ENCODE measurements at places on chromosomes 5 and 9.
A peak's percentile ranks its signal among the peaks of the same experiment; 100 is the strongest.

DNA sequence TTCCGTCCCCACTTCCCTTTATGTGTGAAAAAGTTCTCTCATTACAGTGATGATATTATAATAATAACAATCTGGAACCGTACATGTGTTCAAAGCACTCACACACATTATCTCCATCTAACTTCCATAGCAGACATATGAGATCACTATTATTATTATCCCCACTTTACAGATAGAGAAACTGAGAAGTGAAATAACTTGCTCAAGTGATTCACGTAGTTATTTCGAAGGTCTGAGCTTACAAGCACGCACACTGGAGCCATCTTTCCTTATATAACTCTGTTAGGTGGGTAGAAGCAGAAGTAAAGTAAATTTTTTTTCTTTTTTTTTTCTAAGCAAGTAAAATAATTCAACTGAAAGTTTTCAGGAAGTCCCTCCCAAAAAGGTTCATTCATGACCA is 62.9 kb upstream of the PTGER4 start:
- no peak for DNase-seq

GRCh38 chr5:55347786-55348185 is 40.0 kb downstream of the MTREX start:
- DNase-seq = no peak

GRCh38 chr5:84113246-84114105 is 271.2 kb downstream of the EDIL3 start:
- DNase-seq = no peak

- no peak for DNase-seq
Observed at GRCh38 chr5:133664422-133664821, 52.1 kb upstream of the FSTL4 start.

DNA sequence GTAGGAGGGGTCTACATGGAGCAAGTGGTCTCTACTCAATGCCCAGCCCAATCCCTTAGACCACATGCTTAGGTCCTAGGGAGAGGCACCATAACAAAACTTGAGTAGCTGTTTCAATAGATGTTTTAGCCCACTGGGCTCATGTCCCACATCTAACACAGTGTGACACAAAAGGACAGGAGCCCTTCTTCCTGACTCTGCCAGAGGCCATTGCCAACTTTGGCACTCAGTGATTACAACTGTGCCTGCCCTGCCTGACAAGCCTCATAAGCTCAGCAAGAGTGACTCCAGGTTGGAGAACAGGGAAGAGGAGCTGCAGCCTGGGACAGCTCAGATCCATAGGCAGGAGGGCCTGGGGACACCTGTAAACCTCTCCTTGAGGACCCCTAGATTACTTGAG is 230.8 kb downstream of the ENC1 start:
- DNase-seq = no peak

DNA sequence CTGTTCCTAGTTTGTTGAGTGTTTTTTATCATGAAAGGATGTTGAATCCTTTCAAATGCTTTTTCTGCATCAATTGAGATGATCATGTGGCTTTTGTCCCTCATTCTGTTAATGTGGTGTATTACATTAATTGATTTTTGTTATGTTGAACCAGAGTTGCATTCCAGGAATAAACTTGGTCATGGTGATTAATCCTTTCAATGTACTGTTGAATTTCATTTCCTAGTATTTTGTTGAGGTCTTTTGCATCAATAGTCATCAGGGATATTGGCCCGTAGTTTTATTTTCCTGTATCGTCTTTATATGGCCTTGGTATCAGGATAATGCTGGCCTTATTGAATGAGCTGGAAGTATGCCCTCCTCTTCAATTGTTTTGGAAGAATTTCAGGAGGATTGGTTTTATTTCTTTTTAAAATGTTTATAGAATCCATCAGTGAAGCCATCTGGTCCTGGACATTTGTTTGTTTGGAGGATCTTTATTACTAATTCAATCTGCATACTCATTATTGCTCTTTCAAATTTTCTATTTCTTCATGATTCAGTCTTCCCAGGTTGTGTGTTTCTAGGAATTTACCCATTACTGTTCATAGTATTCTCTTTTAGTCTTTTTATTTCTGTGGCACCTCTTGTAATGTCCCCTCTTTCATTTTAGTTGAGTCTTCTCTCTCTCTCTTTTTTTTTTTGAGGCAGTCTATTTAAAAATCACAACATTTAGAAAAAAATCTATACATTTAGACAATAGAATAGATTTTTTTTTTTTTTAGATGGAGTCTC is 32.1 kb downstream of the FGD3 start:
- DNase-seq = no peak

- DNase-seq = no peak
Observed at GRCh38 chr5:18141222-18141621, 507.0 kb downstream of the TAF11L14 start.

DNA sequence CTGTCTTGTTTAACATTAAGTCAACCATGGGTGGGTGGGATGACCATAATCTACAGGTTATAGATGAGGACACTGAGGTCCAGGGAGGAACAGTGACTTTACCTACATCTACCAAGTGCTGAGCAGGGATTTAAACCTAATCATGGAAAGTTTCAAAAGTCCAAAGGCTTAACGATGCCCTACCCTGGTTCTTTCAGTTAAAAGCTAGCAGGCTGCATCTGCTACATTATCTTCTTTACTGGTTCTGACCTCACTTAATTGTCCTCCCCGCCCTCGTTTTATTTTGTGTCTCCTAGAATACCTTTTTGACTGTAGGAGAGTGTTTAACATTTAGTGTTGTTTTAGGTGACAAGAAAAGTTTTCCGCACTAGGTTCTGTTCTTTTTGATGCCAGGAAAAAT is 735.2 kb downstream of the TLR4 start:
- DNase-seq = no peak

DNA sequence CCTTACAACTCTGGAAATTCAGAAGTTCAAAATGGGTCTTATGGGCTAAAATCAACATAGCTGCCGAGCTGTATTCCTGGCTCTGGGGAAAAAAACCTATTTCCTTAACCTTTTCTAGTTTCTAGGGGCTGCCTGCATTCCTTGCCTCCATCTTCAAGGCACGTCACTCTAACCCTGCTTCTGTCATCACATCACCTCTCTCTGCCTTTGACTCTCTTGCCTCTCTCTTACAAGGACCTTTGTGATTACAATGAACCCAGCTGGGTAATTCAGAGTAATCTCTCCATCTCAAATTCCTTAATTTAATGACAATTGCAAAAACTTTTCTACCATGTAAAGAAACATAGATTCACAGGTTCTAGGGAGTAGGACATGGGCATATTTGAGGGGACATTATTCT is 103.1 kb upstream of the SMC2 start:
- DNase-seq = no peak

DNA sequence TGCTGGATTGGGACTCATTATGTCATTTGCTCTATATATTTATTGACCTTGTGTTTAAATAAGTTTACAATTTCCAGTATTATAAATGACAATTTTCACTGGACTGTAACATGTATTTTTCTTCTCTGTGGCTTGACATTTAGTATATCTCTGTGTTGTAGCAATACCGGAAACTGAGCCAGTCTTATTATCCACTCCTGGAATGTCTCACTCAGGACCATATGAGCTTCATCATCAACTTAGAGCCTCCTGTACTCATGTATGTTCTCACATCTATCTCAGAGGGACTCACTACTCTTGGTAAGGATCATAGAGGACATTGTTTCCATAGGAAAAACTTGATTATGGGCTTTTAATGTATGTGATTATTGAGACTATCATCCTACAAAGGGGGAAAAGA is 66.5 kb upstream of the TLX3 start:
- no peak for DNase-seq

- no peak for DNase-seq
Observed at GRCh38 chr5:35876454-35876853, 19.8 kb downstream of the IL7R start.

GRCh38 chr5:172706796-172707195 is 64.2 kb downstream of the DUSP1 start:
- DNase-seq = no peak

- no peak for DNase-seq
Observed at GRCh38 chr9:32701321-32702022, 66.0 kb upstream of the TAF1L start.

- no peak for DNase-seq
Observed at GRCh38 chr9:4796988-4797853, 4.5 kb downstream of the RCL1 start.

DNA sequence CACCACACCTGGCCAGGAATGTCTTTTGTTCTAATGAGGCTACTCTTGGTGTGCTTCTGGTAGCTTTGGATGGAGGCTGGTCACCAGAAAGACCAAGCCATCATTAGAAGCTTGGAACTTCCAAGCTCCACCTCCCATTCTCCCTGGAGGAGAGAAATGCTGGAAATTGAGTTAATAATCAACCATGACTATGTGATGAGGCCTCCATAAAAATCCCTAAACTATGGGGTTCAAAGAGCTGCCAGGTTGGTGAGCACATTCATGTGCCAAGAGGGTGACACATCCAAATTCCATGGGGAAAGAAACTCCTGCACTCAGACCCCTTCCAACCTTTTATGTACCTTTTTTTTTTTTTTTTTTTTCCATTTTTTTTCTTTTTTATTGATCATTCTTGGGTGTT is 105.5 kb upstream of the SPATA31C2 start:
- no peak for DNase-seq

- no peak for DNase-seq
Observed at GRCh38 chr9:79694676-79695400, 123.1 kb downstream of the TLE4 start.

DNA sequence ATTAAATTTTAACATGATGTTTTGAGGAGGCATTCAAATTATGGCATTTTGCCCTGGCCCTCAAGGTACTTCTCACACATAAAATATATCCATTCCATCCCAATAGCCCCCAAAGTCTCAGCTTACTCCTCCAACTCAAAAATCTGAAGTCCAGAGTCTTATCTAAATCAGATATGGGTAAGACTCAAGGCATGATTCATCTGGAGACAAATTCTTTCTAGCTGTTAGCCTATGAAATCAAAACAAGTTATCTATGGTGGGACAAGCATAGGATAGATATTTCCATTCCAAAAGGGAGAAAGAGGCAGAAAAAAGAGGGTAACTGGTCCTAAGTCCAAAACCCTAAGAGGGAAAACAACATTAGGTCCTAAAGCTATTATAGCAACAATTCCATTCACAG is 408.4 kb downstream of the ZNF608 start:
- DNase-seq = no peak

DNA sequence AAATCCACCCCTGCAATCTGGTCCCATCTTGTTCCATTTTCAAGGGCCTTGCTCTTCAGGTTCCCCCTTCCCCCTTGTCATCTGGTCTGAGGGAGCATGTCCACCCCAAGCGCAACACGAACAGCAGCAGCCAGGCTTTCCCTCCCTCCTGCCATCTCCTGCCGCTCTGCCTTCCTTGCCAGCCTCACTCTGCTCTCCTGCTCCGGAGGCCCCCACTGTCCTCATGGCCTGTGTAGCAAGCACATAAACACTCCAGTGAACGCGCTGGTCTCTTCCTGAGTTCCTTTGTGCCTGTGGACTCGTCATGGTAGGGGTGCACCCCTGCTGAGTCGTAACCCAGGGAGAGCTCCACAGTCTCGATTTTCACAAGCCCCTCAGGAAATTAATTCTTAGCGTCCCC is 29.9 kb downstream of the TENT4A start:
- DNase-seq = no peak

DNA sequence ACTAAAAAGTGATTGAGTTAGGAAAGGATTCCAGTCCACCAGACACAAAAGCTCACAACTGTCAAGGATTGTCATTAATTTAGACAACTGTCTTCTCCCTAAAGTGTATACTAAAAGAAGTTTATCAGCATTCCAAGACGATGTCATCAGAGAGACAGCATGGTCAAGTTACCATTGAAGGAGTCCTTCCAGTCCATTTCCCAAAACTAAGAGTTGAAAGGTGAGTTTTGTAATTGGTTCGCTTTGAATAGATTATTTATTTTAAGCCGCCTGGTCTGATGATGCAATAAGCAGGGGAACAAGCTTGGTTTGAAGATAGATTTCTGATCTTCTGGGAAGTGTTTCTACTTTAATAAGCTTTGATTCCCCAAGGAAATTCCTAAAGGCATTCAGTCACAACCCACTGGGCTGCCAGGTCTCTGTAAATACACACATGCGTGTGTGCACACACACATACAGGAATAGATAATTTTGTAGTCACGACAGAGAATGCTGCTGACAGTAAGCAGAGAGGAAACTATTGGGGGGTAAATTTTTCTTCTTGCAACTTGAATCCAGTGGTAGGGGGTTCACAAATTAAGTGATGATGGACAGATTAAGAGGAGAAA is 234.8 kb downstream of the PIK3R1 start:
- DNase-seq = no peak

GRCh38 chr9:100131875-100132430 is 32.9 kb downstream of the INVS start:
- no peak for DNase-seq

DNA sequence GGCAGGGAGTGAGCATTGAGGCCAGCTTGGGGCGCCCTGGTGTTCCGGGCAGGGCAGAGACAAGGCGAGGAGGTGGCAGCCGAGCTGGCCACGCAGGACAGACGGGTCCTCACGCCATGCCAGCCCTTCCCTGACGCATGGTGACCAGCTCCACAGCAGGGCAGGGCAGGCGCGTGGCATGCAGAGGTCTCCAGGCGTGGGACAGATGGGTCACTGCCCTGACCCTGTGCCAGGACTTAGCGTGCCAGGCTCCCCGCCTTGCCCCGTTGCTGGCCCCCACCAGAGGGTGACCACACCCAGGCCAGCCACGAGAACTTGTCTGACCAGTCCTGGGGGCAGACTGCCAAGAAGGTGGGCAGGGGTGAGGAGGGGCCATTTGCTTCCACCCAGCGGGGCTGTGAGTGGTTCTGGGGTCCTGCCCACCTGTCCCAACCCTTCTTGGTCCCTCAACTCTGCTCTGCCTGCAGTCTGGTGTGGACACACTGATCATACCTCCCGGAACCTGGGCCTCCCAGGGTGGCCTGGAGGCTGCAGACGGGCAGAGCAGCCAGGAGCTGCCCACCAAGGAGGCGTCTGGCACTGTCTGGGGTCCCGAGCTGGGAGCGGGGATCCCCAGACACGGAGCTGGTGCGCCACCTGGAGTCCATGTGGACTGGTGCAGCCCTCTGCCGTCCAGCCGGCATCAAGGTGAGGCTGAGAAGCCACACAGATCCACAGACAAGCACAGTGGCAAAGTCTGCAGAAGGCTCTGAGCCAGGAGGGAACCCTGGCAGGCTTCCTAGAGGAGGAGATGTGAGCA is at the start of gene RNF224:
Gene RNF224, plus strand, starts transcription at position 449 of the 799 bp plus-strand sequence. CDS start 834 bp downstream, outside the sequence.
- peak; percentile 55 for DNase-seq

GRCh38 chr9:133405508-133406438 is 12.0 kb downstream of the REXO4 start:
- DNase-seq = no peak

GRCh38 chr9:86713970-86714369 is 233.3 kb downstream of the GAS1 start:
- DNase-seq = no peak

All from right renal cortex interstitium (tissue), 3 donors.